ENCODE measurements at places on chromosomes 3 and 15. TPM values are rescaled to one million over a fixed set of nuclear protein-coding genes. Genes with fewer than 3 reads are reported as not detected.

DNA sequence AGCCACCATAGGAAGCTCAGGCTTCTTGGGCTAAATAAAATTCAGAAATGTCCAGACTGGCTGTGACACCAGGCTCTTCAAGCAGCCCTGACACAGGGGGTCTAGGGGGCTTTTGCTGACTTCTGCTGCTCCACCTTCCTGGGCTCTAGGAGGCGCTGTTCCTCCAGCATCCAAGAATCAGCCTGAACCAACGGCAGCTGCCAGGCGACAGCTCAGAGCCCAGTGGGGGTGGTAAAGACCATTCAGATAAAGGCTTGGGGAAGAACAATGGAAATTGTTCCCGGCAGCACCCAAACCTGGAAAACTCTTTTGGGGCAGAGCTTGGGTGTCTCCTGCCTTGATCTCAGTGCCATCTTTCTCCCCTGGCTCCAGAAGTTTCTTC lies 21.6 kb upstream of the PSTPIP1 start:
- no peaks in the 10 kb centered on the region for H3K27me3 ChIP-seq
- H3K4me1 ChIP-seq, result no peaks in the 10 kb centered on the region
- DNase-seq, result peak; percentile 48
- H3K4me3 ChIP-seq, result no peak overlapping the region
- no peaks in the 10 kb centered on the region for H3K36me3 ChIP-seq

DNA sequence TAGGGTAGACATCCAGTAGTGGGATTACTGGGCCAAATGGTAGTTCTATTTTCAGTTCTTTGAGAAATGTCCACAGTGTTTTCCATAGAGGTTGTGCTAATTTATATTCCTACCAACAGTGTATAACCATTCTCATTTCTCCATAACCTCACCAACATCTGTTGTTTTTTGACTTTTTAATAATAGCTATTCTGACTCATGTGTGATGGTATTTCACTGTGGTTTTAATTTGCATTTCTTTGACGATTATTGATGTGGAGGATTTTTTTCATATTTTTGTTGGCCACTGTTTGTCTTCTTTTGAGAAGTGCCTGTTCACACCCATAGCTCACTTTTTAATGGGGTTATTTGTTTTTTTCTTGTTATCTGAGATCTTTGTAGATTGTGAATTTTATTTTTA lies 125.2 kb downstream of the CFAP20DC start:
- H3K27me3 ChIP-seq, result no peaks in the 10 kb centered on the region
- DNase-seq, result no peak
- no peaks in the 10 kb centered on the region for H3K36me3 ChIP-seq
- H3K27ac ChIP-seq, result no peak overlapping the region
- no peak overlapping the region for H3K4me3 ChIP-seq
- no peaks in the 10 kb centered on the region for H3K4me1 ChIP-seq

DNA sequence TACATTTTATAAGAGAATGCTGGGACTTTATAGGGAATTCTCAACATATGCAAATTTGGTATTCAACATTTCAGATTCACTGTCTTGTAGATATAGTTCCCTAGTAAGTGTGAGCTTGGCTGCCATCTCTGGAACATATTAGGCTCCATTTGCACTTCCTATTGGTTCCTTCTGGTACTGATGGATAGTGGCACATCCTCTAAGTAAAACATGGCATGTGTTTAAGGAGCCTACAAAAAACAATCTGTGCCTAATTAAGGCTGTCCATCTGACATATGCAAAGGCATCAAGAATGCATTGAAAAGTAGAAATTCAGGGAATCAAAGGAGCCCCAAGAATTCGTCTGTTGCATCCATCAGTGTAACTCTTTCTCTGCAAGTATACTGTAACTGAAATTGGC lies 344.1 kb downstream of the UNC13C start:
- no peak overlapping the region for H3K27ac ChIP-seq
- DNase-seq, result no peak
- no peaks in the 10 kb centered on the region for H3K27me3 ChIP-seq
- no peaks in the 10 kb centered on the region for H3K4me1 ChIP-seq
- no peak overlapping the region for H3K4me3 ChIP-seq
- no peaks in the 10 kb centered on the region for H3K36me3 ChIP-seq

GRCh38 chr3:54822206-54822605 lies 105.7 kb downstream of the LRTM1 start:
- no peaks in the 10 kb centered on the region for H3K4me1 ChIP-seq
- no peak overlapping the region for H3K4me3 ChIP-seq
- no peaks in the 10 kb centered on the region for H3K27me3 ChIP-seq
- H3K27ac ChIP-seq, result no peak overlapping the region
- no peaks in the 10 kb centered on the region for H3K36me3 ChIP-seq

GRCh38 chr3:115760716-115761115 lies 137.4 kb downstream of the GAP43 start:
- no peak for DNase-seq
- no peak overlapping the region for H3K27ac ChIP-seq
- no peaks in the 10 kb centered on the region for H3K4me1 ChIP-seq
- no peaks in the 10 kb centered on the region for H3K36me3 ChIP-seq

GRCh38 chr3:53709256-53709655 lies 137.0 kb downstream of the CHDH start:
- no peak for DNase-seq
- no peaks in the 10 kb centered on the region for H3K4me1 ChIP-seq
- no peak overlapping the region for H3K4me3 ChIP-seq
- H3K27ac ChIP-seq, result no peak overlapping the region

- no peaks in the 10 kb centered on the region for H3K4me1 ChIP-seq
- no peak overlapping the region for H3K27ac ChIP-seq
- H3K4me3 ChIP-seq, result no peak overlapping the region
- H3K27me3 ChIP-seq, result no peaks in the 10 kb centered on the region
- no peak for DNase-seq
Observed at GRCh38 chr3:63168179-63168578, 109.9 kb upstream of the SYNPR start.

GRCh38 chr15:27573805-27574485 lies 525.2 kb downstream of the OCA2 start:
- no peaks in the 10 kb centered on the region for H3K4me1 ChIP-seq
- H3K4me3 ChIP-seq, result no peak overlapping the region
- no peaks in the 10 kb centered on the region for H3K36me3 ChIP-seq
- H3K27me3 ChIP-seq, result no peaks in the 10 kb centered on the region

DNA sequence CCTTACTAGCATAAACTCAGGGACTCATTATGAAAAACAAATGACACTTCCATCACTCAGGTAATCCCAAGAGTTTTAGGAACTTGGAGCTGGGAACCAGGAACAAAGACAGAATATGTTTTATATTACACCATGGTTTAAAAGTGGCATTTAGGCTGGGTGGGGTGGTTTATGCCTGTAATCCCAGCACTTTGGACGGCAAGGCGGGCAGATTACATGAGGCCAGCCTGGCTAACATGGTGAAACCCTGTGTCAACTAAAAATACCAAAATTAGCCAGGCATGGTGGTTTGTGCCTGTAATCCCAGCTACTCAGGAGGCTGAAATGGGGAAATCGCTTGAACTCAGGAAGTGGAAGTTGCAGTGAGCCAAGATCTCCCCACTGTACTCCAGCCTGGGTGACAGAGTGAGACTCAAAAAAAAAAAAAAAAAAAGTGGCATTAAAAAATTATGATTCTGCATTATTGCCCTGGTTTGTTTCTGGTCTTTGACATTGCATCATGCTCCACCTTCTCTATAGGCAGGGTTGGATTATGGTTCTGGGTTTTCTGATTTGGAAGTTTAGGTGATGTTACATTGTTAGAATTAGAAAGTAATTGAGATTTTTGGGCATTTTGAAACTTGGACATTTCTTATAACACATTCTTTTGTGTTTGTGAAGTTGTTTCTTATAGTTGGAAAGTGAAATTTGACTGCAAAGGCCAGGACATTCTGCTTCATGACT lies 19.0 kb downstream of the SQOR start:
- peaks cover 3% of the 10 kb centered on the region for H3K4me1 ChIP-seq
- no peak overlapping the region for H3K27ac ChIP-seq
- no peaks in the 10 kb centered on the region for H3K36me3 ChIP-seq
- H3K4me3 ChIP-seq, result no peak overlapping the region
- no peak for DNase-seq

The SI gene
- polyA plus RNA-seq, result not detected

The SYNPR gene
- polyA plus RNA-seq, result not detected

The DPPA2 gene
- polyA plus RNA-seq, result not detected

The CKMT1B gene
- not detected for polyA plus RNA-seq

The CSPG5 gene
- not detected for polyA plus RNA-seq

The SLC22A13 gene
- polyA plus RNA-seq, result not detected
